ENCODE measurements at places on chromosomes 6 and 20.

GRCh38 chr6:29502597-29502996 lies 14.8 kb upstream of the MAS1L start:
- no peak for DNase-seq

DNA sequence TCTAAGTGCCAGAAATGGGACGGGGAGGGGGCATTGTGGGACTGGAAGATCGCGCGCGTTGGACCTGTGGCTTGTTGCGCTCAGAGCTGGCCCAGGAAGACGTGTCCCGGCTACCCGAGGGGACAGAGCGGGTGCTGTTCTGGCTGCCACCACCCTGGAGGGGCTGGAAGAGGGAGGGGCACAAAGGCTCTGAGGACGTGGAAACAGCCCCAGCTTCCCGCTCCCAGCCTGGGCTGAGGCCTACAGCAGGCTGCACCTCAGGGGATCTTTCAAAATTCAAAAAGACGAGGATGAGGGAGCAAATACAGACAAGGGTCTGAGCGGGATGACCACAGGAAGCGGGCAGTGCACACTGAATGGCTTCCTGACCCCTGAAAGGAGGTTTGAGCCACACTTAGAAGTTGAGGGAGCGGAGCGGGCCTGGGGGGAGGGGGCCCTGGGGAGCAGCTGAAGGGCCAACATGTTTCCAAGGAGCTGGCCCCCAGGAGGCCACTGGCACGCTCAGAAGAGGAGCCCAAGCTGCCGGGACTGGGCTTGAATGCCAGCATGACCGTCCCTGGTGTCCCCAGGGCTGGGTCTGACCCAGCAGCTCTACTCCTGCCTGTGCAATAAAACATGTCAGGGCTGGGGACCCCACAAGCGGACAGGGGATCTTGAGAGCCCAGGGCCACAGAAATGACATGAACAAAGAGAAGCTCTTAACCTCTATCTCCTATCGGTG lies 1.3 kb downstream of the OXT start:
- no peak for DNase-seq

DNA sequence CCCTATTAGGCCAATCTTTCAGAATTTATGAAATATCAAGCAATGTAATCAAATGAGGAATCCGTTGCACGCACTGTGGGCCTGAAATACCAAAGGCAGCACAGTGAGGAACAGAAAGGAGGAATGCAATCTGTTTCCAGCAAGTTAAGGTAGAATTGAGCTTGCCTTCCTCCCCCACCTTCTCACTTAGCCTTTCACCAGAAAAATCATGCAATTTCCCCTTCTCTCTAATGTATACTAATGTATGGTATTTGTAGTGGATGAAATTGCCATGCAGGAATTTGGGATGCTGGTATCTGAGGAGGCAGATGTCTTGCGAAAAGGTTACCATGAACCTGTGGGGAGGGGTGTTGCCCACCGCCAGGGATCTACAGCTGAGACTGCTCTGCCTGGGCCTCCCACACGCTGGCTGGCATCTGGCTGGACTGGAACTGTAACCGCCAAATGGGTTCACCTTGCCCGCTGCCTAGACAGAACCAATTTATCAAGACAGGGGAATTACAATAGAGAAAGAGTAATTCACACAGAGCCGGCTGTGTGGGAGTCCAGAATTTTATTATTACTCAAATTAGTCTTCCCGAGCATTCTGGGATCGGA lies 222.4 kb upstream of the MYLIP start:
- no peak for DNase-seq

GRCh38 chr6:138682704-138683527 lies 90.7 kb upstream of the CCDC28A start:
- DNase-seq: no peak

GRCh38 chr6:89308525-89309395 lies 6.3 kb downstream of the GABRR2 start:
- DNase-seq: no peak

DNA sequence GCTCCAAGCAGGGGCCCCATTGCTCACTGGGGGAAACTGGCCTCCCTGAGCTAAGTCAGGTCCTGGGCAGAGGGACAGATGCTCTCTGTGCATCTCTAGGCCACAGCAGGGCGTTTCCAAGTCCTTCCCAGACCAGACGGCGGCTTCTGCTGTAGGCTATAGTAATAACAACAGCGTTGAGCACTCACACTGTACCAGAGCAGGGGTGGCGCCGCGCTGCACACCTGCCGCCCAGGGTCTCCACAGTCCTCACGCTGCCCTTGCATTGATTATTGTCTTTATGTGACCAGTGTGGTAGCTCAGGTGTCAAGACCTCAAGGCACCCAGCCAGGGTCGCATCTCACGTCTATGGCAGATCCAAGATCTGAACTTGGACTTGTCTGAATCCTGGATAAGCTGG lies 14.9 kb upstream of the CCN5 start:
- no peak for DNase-seq

- no peak for DNase-seq
Measured at GRCh38 chr6:108589244-108589791, 28.6 kb downstream of the FOXO3 start.

DNA sequence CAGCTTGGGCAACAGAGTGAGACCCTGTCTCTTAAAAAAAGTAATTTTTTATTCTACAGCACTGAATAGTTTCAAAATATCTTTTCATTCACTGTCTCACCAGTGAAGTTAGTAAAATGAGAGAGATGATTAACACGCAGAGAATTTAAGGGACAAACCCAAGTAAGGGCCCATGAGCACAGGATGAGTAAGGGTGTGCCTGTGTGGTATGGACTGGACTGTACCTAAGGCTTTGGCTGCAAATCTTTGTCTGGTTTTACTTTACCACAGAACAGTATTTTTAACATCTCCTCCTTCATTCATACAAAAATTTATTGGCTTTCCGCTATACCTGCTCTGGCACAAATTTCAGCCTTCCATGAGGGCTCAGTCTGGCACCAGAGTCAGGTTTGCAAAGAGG lies 433.3 kb downstream of the UTRN start:
- no peak for DNase-seq

DNA sequence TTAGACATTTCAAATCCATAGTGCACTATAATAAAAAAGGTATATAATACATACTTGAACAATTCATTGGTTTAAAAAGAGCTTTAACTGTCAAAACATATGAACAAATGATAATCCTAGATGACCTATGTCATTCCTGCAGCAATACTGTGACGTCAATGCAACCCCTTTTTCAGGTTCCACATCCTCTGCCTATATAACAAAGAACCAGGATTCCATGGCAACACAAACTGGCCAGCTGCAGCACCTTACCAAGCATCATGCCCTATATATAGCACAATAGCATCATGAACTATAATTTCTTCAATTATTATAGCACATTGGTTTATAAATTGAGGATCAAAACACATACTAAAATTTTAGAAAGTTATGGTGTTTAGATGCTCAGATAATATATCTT lies 578 bp upstream of the PTCHD4 start:
- DNase-seq: no peak

GRCh38 chr6:136628996-136629395 lies 78.8 kb upstream of the MAP7 start:
- DNase-seq: no peak

DNA sequence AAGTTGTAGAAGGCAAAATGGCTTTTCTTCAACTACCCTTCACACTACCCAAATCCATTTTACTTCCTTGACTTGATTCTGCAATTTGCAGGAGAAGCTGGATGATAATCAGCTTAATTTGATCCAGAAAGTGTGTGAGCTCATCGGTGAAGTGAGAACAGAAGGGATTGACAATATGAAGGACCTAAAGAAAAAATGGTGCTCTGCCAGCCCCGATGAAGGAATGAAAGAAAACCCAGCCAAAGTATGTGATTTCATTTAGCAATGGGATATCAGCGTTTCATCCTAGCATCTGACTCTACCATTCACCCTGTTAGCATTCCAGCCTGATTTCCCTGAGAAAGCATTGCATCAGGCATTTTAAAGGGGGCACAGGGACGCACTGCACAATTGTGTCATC lies 41.5 kb downstream of the CD164 start:
- DNase-seq: no peak

DNA sequence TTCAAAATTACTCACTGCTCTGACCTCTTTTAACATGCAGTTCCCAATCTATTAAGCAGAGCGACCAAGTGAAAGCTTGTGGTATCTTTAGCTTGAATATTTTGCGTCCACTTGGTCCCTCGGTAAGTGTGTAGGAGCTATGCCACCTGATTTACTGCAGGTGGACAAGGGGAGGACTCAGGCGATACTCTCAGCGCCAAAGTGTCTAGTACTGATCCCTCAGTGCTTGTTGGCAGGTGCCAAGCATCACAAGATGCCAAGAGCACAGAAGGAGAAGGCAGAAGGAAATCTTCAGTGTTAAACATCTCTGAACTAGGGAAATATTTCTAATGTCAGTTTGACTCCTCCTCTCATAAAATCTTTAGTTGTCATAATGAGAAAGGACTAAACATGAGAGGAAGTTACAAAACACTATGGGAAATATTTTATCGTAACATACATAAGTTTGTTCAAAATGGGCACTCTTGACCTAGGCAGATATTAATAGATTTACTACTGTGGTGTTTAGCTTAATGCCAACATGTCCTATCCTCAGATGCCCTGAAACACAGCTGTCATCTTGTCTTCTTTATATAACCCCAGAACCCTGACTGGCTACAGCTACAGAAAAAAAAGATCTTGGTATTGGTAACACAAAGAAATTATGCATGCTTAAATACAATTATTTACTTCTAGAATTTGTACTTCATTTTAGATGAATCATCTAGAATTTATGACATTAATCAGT lies 19.5 kb downstream of the NHLRC1 start:
- DNase-seq: no peak

GRCh38 chr6:39416728-39417127 lies 94.2 kb upstream of the KCNK16 start:
- no peak for DNase-seq
